ENCODE measurements at places on chromosomes 5 and 9.

DNA sequence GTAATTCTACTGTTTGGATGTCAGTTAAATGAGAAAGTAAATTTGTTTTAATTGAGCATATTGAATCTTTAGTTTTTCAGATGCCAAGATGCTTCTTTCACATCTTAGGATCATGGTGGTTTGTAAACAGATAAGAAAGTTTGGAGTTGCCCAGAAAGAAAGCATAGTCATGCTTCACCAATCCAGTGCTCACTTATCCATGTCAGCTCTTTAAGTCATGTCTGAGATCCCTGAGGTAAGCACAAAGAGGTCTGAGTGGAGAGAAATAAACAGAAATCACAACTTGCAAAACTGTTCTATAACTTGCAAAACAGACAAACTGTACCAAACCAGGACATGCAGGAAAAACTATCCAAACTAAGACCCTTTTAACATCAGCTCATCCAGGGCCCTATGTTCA, 87.7 kb downstream of the OSTF1 start:
- no peak for DNase-seq

- no peak for DNase-seq
These were observed 7.3 kb downstream of the CRHBP start for GRCh38 chr5:76960004-76960625.

- no peak for DNase-seq
These were observed 58.0 kb downstream of the PLAC8L1 start for GRCh38 chr5:146047396-146047795.

- DNase-seq, result peak; percentile 76
These were observed 980 bp downstream of the COL5A1 start for GRCh38 chr9:134642385-134643181.

DNA sequence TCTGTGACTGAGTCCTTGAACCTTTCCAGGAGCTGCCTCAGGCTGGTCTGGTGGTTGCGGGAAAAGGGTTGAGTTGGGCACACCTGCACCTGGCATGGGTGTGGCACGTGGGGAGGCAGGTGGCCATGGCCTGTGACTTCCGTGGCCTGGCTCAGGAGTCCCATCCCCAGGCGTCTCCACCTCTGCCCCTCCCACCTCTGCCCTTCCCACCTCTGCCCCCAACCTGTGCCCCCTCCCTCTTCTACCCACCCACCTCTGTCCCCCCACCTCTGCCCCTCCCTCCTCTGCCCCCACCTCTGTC, 1.9 kb upstream of the QRFP start:
- DNase-seq, result no peak

DNA sequence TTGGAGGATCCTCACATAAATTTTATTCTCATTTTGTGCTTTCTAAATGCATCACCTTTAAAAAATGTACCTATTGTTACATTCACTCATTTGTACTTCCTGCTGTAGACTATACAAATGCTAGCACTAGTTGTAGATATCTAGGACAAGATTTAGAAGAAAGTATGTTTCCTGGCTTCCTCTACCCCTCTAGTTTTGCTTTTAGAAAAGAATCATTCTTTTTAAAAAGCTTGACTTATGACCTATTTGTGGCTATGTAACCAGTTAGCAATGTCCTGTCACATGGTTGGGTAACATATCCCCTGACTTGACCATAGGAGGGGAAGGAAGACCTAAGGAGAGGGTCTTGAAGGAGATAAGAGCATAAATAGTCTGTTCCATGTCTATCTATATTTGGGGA, 13.3 kb downstream of the CAMK4 start:
- DNase-seq, result no peak

DNA sequence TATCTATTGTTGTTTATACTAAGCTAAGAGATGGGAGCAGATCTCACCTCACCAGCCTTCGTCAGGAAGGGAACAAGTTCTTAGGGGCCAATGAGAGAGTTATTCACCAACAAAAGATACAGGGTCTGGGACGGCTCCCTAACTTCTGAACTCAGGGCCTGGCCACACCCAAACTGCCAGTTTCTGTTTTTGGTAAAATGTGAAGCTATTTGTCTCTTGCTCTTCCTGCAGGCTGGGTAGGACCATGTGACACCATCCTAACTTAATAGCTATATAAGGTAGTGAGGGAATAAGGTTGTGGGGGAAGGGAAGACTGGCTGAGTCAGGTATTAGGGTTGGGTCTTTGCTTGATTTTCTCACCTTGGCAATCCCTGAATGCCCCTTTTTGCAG, 480.5 kb downstream of the KDM4C start:
- no peak for DNase-seq

DNA sequence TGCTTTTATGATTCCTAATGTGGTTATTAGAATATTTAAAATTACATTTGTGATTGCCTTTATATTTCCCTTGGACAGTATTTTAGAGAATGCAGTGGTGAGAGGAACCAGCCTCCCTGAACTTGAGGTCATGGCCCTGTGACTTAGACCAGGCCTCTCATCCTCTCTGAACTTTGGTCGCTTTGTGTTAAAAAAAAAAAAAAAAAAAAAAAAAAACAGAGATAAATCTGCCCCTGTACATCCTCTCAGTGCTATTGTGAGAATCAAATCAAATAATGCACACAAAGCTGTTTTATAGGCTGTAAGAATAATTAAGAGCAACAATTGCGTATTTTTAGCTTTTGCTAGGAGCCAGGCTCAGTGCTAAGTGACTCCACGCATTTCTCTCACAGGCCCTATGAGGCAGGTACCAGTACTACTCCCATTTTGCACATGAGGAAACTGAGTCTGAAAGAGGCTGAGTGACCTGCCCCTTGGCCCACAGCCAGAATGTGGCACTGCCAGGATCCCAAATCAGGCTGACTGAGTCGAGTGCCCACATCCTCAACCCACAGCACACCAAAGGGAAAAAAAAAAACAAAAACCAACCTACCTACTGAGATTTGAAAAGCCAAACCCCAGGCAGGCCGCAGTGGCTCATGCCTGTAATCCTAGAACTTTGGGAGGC, 110.3 kb upstream of the LARP1 start:
- DNase-seq, result no peak

GRCh38 chr5:88669371-88670050, 213.5 kb downstream of the MEF2C start:
- DNase-seq, result no peak
